ENCODE measurements at places on chromosomes 1 and 21.

- peak; percentile 68 for DNase-seq
Measured at GRCh38 chr1:56824938-56825337, 5.7 kb upstream of the FYB2 start.

DNA sequence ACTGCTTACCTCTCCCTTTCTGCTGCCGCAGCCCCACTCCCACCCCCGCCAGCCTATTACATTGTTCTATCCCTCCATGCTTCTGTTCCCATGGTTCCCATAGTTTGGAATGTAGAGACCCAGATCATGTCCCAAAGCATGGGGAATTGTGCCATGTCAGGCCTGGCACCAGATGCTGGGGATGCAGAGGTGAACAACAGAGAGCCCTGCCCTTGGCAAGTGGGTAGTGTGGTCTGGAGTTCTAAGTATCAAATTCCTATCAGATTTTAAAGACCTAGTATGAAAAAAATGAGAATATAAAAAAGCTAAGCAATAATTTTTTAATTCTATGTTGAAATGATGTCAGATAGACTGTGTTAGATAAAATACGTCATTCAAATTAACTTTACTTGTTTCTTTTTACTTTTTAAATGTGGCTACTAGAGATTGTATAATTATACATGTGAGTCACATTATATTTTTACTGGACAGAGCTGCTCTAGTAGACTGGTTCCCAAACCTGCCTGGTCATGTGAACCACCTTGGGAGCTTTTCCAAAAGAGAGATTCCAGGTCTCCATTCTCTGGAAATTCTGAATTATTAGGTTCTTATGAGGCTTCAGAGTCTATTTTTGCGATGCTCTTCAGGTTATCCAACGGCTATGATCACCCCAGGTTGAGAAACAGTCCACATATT, 113.0 kb upstream of the DAB1 start:
- no peak for DNase-seq

DNA sequence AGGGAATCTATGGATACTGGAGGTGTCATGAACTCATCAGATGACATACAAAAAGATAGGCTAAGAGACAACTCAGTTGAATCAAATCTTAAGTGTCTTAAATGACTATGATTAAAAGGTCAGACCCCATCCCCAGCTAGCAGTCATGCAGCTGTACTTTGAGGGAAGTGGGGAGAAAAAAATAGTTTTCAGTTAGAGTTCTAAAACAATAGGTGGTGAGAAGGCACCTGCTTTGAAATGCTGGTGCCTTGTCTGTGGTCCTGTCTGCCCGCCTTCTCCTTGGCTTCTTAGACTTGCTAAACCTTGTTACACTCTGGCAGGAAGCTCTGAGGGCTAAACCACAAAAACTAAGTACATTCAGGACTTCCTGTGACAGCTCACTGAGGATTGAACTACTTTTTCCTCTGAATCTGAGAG, 15.3 kb downstream of the CD2 start:
- DNase-seq = peak; percentile 55

- DNase-seq = no peak
Measured at GRCh38 chr1:244497805-244498204, 36.7 kb downstream of the CATSPERE start.

- peak; percentile 76 for DNase-seq
Measured at GRCh38 chr1:68232289-68233148, at the start of gene WLS. Gene WLS (minus strand): TSS chr1:68232523. CDS start chr1:68232299, 224 bp downstream.

DNA sequence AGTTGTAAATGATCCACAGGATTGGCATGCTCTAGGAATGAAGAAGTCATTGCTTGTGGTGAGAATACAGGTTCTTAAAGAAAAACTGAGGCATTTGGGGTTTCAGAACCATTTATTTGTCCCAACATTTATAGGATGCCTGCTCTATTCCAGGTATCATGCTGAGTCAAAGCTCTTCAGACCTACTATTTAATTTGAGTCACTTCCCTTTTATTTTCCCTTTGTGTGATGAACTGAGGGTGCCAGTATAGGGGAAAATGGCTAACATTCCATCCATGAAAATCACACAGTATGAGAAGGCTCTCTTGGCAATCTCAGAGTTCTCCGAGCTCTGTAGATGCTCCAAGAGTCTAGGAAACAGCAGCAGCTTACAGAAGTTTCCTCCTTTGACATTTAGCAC, 110.4 kb downstream of the RNF220 start:
- DNase-seq = peak; percentile 51

DNA sequence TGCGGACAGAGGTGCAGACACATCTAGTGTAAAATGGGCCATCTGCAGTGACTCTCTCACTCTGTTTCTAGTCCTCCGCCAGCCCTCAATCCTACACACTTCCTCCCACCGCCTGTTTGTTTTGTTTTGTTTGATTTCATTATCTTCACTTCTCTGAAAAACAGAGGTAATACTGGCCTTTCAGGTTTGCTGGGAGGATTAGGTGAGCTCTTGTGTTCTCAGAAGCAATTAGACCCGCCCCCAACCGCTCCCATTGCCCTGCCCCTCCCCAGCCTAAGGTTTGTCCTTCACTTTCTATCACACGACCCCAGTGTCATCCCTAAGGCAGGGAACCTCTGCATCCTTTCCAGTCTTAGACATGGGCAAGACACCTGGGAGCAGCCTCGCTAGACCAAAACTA, 43.2 kb upstream of the TACSTD2 start:
- DNase-seq = no peak

- no peak for DNase-seq
Measured at GRCh38 chr1:173193639-173194038, 13.5 kb downstream of the TNFSF4 start.

GRCh38 chr21:45010096-45010495, 64.3 kb upstream of the ADARB1 start:
- DNase-seq = no peak

DNA sequence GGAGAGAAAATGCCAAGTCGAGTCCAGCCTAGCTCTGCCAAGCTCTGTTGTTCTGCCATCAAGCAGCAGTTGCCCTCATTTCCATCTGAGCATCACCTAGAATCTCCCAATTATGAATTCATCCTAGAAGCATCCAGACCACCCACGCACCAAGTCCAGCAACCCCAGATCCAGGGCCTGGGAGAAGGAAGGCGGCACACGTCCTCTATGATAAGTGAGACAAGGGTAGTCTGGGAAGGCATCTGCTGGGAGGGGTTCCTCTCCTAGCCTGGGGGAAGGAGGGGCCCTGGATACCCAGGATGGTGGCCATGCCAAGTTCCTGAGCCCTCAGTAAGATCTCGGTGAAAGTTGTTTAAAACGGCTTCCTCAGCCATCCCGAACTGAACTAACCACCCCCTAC, 70.7 kb downstream of the VWA5B1 start:
- DNase-seq = no peak

DNA sequence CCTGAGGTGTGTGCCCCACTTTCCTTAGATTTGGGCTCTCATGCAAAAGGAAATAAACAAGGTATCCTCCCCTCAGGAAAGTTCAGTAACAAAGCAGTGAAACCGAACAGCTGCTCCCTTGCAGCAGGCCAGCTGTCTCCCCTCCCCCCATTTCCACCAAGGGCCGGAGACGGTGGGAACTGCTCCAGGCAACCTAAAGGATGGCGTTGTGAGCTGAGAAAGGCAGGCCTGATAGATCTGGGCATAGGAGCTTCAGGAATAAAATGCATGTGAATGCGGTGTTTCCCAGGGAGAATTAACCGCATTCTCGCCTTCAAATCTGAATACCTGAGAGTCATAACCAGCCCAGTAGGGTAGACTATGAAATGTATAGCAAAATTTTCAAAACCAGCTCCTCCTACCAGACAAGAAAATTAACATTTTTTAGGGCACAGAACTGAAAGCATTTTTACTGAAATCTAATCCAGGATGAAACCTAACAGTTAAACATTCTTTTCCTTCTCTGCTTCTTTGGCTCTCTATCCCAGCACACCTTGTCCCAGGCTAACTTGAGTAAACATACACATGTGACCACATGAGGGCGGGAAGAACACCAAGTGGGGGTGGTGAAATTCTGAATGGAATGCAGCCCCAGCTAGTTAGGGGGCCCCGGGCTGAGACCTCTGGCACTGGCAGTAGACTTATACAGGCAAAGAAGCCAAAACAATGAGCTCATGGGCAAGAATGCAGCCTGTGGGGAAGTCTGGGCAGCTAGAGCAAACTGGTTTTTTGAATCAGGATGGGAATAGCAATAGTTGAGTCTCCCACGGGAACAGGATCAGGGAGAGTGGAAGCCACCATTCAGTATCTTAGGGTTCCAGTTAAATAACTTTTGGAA, 11.5 kb downstream of the MCL1 start:
- peak; percentile 96 for DNase-seq

- DNase-seq = peak; percentile 84
Measured at GRCh38 chr1:85581802-85582686, 1.5 kb downstream of the CCN1 start.

- DNase-seq = no peak
Measured at GRCh38 chr1:232459087-232459486, 170.8 kb downstream of the SIPA1L2 start.

DNA sequence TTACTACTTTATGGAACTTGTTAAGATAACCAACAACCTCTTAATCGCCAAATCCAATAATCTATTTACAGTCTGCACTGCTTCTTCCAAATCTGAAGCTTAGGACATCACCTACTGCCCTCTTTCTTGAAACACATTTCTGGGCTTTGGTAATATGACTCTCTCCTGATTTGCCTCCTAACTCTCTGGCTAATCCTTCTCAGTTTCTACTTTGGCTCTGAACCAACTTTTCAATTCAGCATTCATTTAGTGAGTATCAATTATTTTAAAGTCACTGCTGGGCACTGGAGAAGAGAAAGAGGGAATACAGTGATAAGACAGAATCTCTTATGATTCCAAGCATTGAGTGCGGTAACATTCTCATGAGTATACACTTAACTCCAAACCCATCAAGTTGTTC, 275.0 kb downstream of the AKT3 start:
- no peak for DNase-seq

DNA sequence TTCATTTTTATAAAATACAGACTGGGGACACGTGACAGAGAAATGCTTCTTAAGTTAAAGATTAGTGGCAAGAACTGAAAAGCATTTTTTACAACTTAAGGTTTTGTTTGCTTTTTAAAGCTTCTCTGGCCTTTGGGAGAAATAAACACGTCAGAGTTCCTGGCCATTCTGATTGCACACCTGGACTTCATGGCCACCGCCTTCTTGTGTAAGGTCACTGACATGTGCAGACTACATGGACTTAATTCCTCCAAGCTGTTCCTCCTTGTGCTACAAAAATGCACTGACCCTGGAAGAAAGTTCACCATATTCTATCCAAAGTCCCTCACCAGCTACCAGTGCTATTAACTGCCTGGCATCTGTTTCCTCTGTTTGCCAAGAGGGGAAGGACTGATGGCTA, 56.1 kb downstream of the GADD45A start:
- no peak for DNase-seq

DNA sequence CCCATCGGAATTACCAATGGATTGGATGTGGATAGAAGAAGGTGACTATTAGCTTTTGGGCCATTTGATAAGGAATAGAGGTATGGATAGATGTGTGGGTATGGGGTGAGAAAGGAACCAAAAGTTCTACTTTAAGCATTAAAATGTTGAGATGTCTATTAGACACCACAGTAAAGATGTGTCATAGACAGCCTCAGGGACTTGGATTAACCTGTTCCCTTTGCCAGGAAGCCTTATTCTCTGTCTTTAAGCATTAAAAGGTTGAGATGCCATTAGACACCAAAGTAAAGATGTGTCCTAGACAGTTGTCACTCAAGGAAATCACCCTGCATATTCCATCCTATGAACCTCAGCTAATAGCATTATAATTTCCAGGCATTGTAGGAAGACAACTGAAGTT, 11.0 kb upstream of the DENND1B start:
- no peak for DNase-seq

DNA sequence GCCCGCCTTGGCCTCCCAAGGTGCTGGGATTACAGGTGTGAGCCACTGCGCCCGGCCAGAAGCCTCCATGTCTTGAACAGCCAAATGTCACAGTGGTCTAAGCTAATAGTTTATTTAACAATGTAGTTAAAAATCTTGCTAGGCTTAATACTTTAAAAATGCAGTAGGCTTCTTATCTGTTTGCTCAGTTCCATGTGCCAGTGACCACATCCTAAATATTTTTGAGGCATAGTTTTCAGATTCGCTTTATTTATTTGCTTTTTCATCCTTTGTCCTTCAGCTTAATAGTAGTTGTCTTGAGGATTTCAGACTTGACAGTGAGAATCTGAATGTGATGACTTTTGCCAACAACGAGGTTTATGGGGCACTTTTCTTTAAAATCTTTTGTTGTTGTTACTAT, 59.9 kb upstream of the PRRX1 start:
- no peak for DNase-seq

- no peak for DNase-seq
Measured at GRCh38 chr1:210697185-210697584, 368.5 kb downstream of the HHAT start.

DNA sequence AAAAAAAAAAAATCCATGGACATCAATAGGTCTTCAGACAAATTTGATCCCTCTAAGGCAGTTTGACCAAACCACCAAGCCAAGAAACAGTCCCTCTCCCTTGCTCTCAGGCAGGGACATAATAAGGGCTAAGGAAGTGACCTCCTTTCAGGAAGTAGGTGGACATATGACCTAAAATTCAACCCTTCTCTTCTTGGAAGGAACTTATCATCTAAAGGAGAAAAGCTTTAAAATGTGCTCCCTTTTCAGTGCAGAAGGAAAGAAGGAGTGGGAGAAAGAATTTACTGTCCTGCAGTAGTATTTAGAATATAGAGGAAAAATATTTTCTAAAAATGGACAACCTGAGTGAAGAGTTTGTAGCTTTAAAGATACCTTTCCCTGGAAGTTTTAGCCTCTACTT, 118.1 kb downstream of the DTL start:
- no peak for DNase-seq

DNA sequence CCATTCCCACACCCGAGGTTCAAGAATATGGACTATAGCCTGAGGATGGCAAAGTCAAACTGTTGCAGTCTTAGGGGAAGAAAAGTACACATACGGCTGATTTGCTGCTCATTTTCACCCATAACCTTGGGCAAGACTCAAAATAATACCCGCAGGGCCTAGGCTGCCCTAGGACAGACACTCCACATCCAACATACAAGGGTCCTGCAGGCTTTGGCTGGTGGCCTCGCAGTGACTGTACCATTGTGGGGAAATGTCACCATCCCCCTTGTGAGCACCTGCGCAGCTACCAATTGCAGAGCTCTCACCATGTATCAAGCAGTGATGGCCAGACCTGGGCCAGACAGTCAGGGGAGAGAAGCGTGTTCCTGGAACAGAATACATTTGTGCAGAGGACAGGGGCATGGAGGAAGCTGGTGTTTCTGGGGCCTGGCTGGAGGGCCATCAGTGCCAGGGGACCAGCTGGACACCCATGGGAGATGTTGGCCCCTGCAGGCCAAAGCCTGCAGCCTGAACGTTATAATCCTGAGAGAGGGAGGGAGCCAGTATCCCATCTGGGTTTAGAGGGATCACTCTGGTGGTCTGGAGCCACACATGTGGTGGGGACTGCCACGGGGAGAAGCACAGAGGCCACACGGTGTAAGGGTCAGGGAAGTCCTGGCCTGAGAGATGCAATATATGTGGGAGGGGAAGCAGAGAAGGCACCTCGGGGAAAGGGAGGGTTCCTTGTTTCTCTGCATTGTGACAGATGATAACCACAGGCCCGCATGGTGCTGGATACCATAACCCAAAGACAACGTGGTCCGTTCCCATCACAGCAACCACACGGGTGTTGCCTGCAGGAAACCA, 101.2 kb downstream of the GLIS1 start:
- no peak for DNase-seq

Measured in kidney tubule cell (primary cell).